CD4-positive, alpha-beta T cell treated with Interleukin-4 for 4 hours (primary cell): ENCODE measurements at places on chromosomes 1 and 21.

DNA sequence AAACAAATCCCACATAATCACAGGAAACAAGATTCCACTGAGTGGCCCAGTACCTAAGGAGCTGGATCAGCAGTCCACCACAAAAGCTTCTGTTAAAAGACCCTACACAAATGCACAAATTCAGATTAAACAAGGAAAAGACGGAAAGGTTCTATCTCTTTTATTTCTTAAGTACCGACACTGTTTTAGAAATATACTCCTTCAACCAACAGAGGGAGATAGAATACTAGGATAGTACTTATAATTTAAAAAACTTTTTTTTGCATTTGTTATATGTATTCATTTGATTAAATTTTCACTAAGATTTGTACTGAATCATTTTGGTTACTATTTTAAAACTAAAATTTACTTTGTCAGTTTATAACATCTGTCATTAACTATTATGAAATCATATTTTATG lies 12.5 kb downstream of the CDC7 start:
- DNase-seq: no peak

DNA sequence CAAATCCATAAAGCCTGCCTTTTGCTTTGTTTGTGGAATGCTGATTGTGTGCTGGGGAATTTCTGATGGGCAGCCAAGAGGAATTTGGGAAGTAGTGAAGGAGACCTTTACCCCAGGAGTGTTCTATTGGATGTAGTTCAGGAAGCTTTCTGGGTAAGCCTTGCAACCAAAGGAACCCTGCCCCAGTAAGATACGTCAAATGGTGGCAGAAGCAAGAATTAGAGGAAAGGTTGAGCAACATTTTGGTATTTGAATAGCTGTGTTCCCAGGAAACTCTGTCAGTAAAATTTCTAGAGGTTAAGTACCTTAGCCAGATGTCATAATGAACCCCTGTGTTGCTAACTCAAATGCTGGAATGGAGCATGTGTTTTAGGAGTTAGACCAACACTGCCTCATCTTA lies 6.4 kb downstream of the MGST3 start:
- no peak for DNase-seq

GRCh38 chr1:15983275-15983674 lies 7.4 kb upstream of the ZBTB17 start:
- DNase-seq: no peak

- no peak for DNase-seq
Measured at GRCh38 chr1:170630977-170631376, 33.0 kb upstream of the PRRX1 start.
